ENCODE measurements at places on chromosomes 1 and 21.

- no peak for DNase-seq
These were observed 187.7 kb upstream of the ADAMTS5 start for GRCh38 chr21:27154451-27155129.

DNA sequence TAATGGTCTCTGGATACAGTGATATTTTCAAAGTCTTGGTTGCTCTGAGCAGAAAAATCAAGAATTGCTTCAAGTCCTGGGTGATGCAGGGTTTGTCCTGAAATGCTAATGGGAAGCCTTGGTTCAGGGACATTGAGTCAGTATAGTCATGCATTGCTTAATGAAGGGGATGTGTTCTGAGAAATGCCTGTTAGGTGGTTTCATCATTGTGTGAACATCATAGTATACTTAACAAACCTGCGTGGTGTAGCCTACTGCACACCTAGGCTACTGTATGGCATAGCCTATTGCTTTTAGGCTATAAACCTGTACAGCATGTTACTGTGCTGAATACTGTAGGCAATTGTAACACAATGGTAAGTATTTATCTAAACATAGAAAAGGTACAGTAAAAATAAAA, 36.4 kb downstream of the TBCE start:
- no peak for DNase-seq

DNA sequence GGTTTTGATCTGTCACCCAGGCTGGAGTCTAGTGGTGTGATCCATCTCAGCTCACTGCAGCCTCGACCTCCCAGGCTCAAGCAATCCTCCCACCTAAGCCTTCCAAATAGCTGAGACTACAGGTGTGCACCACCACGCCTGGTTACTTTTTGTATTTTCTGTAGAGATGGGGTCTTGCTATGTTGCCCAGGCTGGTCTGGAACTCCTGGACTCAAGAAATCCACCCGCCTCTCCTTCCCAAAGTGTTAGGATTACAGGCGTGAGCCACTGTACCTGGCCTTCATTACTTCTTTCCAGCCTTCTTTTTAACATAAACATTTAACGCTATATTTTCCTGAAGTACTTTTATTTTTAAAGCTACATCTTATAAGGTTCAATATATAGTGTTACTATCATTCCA, 18.4 kb upstream of the HMGCL start:
- DNase-seq, result no peak

GRCh38 chr1:27357281-27358037, 9.3 kb downstream of the MAP3K6 start:
- peak; percentile 83 for DNase-seq

GRCh38 chr1:88139633-88140032, 544.4 kb upstream of the PKN2 start:
- no peak for DNase-seq

- DNase-seq, result no peak
These were observed 27.7 kb upstream of the VPS13D start for GRCh38 chr1:12202190-12202497.

GRCh38 chr1:33860671-33861070, 3.2 kb upstream of the HMGB4 start:
- DNase-seq, result no peak
